CD4-positive, alpha-beta memory T cell (primary cell): ENCODE measurements at places on chromosomes 2 and 18.

DNA sequence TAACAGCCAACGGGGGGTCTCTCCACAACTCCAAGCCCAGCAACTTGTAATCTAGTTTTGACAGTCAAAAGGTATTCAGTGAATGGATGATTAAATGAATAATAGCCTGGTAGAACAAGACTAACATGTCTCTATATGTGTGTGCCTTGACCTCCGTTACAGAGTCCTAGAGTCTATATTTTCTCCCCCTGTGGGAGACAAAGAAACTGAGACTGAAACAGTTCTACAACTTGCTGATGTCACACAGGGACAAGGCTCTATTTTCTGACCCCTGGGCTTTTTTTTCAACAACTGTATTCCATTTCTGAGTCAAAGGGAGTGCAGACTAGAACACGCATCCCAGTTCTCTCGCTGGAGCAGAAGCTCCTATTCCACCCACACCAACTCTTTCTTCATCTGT, 223.6 kb upstream of the AGAP1 start:
- H3K27me3 ChIP-seq, result no peaks in the 10 kb centered on the region
- no peak for DNase-seq
- H3K27ac ChIP-seq, result no peak overlapping the region
- no peaks in the 10 kb centered on the region for H3K36me3 ChIP-seq

DNA sequence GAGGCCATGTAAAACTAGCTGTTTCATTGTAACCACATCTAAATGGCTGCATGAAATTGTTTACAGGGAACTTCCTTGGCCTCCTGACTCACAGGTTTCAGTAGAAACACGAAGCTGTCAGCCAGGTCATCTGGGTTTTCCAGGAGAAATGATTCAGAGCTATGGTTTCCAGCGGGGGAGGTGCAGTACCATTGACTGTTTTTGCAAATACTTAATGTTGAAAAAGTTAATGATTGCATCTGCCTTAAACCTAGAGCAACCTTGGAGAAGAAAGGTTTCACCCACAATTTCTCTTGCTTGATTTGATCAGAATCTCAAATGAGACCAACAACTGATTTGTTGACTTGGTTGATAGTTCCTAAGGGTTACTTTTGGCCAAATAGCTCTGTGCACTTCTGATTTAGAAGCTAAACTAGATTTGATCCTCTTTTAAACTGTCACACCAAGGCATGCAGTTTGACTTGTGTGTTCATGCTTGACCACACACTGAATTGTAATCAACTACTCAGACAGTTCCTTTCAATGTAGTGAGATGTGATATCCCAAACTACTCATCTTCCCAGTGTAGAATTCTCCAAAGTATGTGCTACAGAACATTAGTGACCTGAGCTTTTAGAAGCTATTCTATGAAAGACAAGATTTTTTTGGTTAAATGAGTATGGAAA, 193.5 kb upstream of the CHST9 start:
- no peak overlapping the region for H3K27ac ChIP-seq
- H3K36me3 ChIP-seq, result no peaks in the 10 kb centered on the region
- DNase-seq, result no peak
- H3K27me3 ChIP-seq, result no peaks in the 10 kb centered on the region
- no peak overlapping the region for H3K4me3 ChIP-seq

GRCh38 chr2:39954346-39954745, 175.3 kb upstream of the THUMPD2 start:
- H3K4me3 ChIP-seq, result no peak overlapping the region
- no peaks in the 10 kb centered on the region for H3K27me3 ChIP-seq
- H3K4me1 ChIP-seq, result no peaks in the 10 kb centered on the region

- H3K4me1 ChIP-seq, result no peaks in the 10 kb centered on the region
- no peak overlapping the region for H3K27ac ChIP-seq
- no peaks in the 10 kb centered on the region for H3K27me3 ChIP-seq
- no peak for DNase-seq
These were observed 455.8 kb downstream of the SETBP1 start for GRCh38 chr18:45136381-45137086.

- no peak for DNase-seq
- no peaks in the 10 kb centered on the region for H3K36me3 ChIP-seq
- H3K4me3 ChIP-seq, result no peak overlapping the region
- H3K4me1 ChIP-seq, result no peaks in the 10 kb centered on the region
- no peaks in the 10 kb centered on the region for H3K27me3 ChIP-seq
These were observed 200.3 kb downstream of the FBXO15 start for GRCh38 chr18:73947180-73947921.

GRCh38 chr18:2908166-2908945, 61.5 kb downstream of the EMILIN2 start:
- H3K4me3 ChIP-seq, result no peak overlapping the region
- DNase-seq, result no peak
- H3K4me1 ChIP-seq, result peaks cover 20% of the 10 kb centered on the region
- no peak overlapping the region for H3K27ac ChIP-seq

- no peak overlapping the region for H3K27ac ChIP-seq
- peaks cover 6% of the 10 kb centered on the region for H3K36me3 ChIP-seq
- H3K4me1 ChIP-seq, result peaks cover 90% of the 10 kb centered on the region
- H3K27me3 ChIP-seq, result no peaks in the 10 kb centered on the region
These were observed 124.8 kb upstream of the EML6 start for GRCh38 chr2:54598347-54599325.

DNA sequence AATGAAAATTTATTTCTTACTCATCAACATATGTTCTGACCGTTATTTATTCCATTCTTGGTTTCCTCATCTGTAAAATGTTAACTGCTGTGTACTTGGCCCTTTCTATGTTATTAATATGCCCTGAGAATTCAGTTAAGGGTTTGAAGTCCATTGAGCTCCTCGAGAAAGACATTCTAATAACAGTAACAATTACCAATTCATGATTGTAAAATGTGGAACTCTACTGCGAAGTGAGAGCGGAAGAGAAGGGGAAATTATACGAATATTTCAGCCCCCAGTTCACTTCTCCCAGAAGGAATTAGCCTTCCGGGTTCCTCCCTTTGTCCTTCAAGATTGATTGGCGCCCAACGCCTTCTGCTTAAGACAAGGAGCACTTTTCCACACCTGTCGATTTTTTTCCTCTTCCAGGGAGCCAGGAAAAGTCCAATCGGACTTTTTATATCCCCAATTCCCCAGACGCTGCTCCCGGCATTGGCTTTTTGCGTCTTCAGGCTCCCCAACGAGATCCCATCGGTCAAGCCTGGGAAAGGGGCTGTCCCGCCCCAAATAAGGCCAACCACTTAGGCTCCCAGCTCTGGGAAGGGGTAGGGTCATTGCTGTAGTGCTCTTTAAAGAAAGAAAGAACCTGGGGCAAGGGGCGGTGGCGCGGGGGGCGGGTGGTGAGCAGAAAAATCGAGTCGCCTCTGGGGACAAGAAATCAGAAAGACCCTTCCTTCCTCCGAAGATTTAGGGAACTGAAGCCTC, 1.6 kb downstream of the DSC2 start:
- H3K27ac ChIP-seq, result no peak overlapping the region
- no peaks in the 10 kb centered on the region for H3K27me3 ChIP-seq
- no peak overlapping the region for H3K4me3 ChIP-seq

DNA sequence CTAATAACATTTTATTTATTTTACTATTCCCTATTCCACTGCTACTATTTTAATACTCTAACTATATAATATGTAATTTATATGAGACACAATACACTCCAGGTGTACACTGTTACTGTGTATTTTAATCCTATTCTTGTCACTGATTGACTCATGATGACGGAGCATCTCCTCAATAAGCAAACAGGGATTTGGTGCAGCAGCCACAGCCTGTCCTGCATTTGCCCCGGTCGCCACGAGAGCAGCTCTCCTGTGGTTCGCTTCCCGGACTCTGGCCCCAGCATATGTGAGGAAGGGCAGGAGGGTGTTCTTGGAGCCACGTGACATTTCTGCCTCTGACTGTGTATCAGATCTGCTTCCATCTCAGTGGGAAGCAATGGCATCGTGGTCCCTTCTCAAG, 74.1 kb upstream of the PXDN start:
- no peak for DNase-seq
- H3K4me1 ChIP-seq, result no peaks in the 10 kb centered on the region
- no peaks in the 10 kb centered on the region for H3K27me3 ChIP-seq
- no peak overlapping the region for H3K4me3 ChIP-seq
- no peak overlapping the region for H3K27ac ChIP-seq
- no peaks in the 10 kb centered on the region for H3K36me3 ChIP-seq

GRCh38 chr2:45925636-45926366, 274.3 kb downstream of the PRKCE start:
- H3K36me3 ChIP-seq, result no peaks in the 10 kb centered on the region
- H3K4me1 ChIP-seq, result no peaks in the 10 kb centered on the region
- no peaks in the 10 kb centered on the region for H3K27me3 ChIP-seq
- no peak overlapping the region for H3K4me3 ChIP-seq
- no peak for DNase-seq

GRCh38 chr18:40866013-40866645, 1088.9 kb upstream of the PIK3C3 start:
- H3K36me3 ChIP-seq, result no peaks in the 10 kb centered on the region
- H3K4me1 ChIP-seq, result no peaks in the 10 kb centered on the region
- no peak overlapping the region for H3K27ac ChIP-seq
- H3K4me3 ChIP-seq, result no peak overlapping the region
- no peaks in the 10 kb centered on the region for H3K27me3 ChIP-seq

DNA sequence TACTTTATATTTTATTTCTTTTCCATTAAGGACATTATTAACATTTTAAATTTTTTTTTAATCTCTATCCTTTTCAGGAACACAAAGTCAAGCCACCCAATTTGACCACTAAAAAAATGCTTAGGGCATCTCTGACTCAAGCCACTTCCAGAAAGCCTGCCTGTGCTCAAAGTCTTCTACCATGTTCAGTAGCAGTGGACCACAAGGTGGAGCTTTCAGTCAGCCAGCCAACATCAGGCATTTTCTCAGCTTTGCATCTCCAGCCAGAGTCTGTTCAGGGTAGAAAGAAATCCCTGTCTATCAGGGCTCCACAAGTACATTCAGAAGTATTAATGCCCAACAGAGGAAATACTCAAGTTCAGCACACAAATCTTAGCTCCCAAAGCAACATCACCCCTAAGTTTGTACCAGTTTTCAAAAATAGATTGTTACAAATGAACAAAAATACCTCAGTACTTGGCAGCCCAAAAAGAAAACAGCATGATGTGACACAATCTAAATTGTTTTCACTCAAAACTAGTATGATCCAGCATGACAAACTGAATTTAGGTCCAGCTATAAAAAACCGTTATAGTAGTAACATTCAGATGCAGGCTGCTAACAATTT, 37.6 kb downstream of the C18orf63 start:
- H3K27ac ChIP-seq, result no peak overlapping the region
- H3K4me3 ChIP-seq, result no peak overlapping the region
- H3K27me3 ChIP-seq, result no peaks in the 10 kb centered on the region

DNA sequence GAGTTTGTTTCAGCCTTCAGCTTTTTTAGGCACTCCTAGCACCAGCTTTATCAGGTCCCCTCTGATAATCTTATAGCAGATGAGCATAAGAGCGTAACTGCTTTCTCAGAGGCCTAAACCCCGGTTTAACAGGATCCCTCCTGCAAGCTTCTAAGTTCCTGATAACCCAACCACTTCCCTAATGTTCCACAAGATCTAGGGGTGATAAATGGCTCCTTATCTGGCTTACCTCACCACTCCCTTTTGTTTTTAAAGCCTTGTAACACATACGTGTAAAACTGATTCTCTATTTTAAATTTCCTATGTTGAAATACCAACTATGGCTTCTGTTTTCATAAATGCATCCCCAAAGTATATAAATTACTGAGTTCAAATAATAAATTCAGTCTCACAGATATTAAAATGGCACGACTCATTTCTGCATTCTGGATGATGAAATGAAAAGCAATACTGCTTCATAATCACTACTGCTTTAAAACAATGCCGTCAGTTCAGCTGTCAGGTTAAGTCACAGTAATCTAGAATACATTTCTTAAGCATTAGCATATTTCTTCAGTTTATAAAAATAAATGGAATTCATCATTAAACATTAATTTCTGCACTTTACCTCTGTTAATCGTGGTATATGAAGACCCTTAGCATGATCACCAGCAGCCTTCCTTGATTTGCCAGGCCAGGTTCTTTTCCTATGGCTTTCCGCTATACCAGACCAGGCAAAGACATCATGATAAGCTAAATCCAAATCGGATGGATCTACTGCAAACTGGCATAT, 126.3 kb downstream of the C2orf74 start:
- no peak for DNase-seq
- peaks cover 18% of the 10 kb centered on the region for H3K36me3 ChIP-seq
- H3K27me3 ChIP-seq, result no peaks in the 10 kb centered on the region

- DNase-seq, result no peak
- H3K4me1 ChIP-seq, result no peaks in the 10 kb centered on the region
- no peak overlapping the region for H3K4me3 ChIP-seq
- H3K27me3 ChIP-seq, result no peaks in the 10 kb centered on the region
- peaks cover 13% of the 10 kb centered on the region for H3K36me3 ChIP-seq
These were observed 32.7 kb downstream of the PPP4R1 start for GRCh38 chr18:9581667-9582066.

- DNase-seq, result no peak
- no peaks in the 10 kb centered on the region for H3K4me1 ChIP-seq
- no peak overlapping the region for H3K4me3 ChIP-seq
- no peaks in the 10 kb centered on the region for H3K27me3 ChIP-seq
- no peaks in the 10 kb centered on the region for H3K36me3 ChIP-seq
These were observed 144.9 kb upstream of the HAAO start for GRCh38 chr2:42937171-42937875.

DNA sequence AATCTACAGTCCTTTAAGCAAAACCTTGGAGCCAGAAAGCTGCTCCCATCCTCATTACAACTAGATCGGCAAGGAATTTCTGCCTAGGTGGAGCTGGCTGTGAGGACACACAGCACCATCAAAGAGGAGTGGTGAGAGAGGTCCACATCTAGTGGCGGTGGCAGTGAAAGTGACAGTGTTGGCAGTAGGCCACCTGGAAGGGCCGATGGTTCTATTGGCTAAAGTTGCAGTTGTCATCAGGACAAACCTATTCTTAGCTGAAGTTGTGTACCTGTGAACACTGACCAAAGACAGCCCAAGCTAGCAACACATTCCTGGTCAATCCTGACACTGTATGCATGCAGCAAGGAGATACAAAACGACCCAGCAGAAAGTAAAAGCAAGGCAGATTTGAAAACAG, 218.1 kb upstream of the CHAC2 start:
- H3K4me3 ChIP-seq, result no peak overlapping the region
- no peak overlapping the region for H3K27ac ChIP-seq
- no peaks in the 10 kb centered on the region for H3K4me1 ChIP-seq
- H3K27me3 ChIP-seq, result no peaks in the 10 kb centered on the region
- DNase-seq, result no peak

GRCh38 chr2:219386532-219387280, 1.0 kb downstream of the DNPEP start:
- no peak for DNase-seq
- peaks cover 22% of the 10 kb centered on the region for H3K4me1 ChIP-seq
- no peaks in the 10 kb centered on the region for H3K27me3 ChIP-seq

DNA sequence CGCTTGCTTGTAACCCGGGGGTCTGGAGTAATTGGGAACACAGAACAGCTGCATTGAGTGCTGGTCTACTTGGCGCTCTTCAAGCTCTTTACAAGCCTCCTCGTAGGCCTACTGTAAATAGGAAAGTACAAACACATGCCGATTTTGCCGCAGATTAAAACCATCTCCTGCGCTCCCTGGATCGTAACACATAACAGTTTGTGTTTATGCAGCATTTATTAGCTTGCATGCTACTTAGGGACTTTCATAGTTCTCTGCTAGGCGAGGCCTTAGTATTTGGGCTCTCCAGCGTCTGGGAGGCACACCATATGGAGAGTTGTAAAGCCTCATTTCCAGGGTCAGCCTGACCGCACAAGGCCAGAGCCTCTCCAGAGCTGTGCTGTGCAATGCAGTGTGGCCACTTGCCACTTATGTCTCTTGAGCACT, 84.0 kb upstream of the HAAO start:
- H3K36me3 ChIP-seq, result no peaks in the 10 kb centered on the region
- peaks cover 9% of the 10 kb centered on the region for H3K4me1 ChIP-seq
- no peak overlapping the region for H3K27ac ChIP-seq
- no peak overlapping the region for H3K4me3 ChIP-seq

GRCh38 chr2:44200011-44200410, 31.3 kb downstream of the PPM1B start:
- H3K36me3 ChIP-seq, result no peaks in the 10 kb centered on the region
- DNase-seq, result no peak
- H3K27me3 ChIP-seq, result no peaks in the 10 kb centered on the region
